RCC 7860 (cell line): ENCODE measurements at places on chromosomes 4 and X.
A peak's percentile ranks its signal among the peaks of the same experiment; 100 is the strongest.

- DNase-seq = peak; percentile 13
These were observed 88.1 kb downstream of the CAMK2D start for GRCh38 chr4:113673450-113673849.

DNA sequence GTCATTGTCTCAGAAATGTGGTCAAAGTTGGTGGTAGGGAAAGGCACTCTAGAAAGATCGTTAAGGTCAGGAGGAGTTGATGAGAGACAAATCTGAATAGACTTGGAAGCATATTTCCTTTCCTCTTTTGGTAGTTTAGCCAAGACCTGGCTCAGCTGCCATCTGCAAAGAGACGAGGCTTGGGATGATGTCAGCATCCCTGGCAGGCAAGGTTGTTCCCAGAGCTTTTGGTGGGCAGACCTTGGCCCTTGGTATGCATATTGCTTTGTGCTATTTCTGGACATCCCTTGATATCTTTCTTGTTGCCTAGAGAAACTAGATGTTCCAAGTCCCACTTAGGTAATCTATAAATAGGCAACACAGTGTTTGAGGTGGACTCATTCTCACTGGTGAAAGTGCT, 82.4 kb upstream of the NAF1 start:
- DNase-seq = no peak

DNA sequence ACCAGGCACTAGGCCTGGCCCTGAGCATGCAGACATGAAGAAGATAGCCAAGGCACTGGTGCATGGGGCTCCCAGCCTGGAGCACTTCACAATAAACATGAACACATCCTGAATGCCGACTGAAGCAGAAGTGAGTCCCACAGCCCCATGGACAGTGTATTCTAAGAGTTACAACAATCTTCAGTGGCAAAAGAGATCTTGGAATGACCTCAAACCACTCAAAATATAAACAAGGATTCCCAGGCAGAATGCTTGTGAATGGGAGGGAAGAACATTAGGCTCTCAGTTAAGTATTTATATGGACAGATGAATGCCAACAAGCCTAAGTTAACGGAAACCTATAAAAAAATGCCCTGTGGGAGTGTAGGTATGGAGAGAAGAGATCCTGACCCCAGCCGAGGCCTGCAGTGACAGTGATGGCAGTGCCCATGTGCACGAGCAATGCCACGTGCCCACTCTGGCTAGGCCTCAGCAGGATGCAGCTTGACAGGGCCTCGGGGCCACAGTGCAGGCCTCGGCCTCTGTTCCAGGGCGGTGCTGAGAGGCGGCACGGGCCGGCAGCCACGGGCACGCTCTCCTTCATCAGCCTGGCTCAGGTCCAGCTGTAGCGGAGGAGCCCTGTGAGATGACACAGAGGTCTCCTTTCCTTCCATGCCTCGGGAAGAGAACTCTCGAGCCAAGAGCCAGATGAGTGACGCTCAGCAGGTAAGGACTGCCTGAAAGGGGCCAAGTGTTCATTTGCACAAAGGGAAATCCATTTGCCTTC, 49.2 kb downstream of the IRF2 start:
- no peak for DNase-seq

- DNase-seq = no peak
These were observed 240.5 kb downstream of the GRIA3 start for GRCh38 chrX:123424546-123424945.

- DNase-seq = no peak
These were observed 101.9 kb downstream of the MAML3 start for GRCh38 chr4:140052050-140052449.

DNA sequence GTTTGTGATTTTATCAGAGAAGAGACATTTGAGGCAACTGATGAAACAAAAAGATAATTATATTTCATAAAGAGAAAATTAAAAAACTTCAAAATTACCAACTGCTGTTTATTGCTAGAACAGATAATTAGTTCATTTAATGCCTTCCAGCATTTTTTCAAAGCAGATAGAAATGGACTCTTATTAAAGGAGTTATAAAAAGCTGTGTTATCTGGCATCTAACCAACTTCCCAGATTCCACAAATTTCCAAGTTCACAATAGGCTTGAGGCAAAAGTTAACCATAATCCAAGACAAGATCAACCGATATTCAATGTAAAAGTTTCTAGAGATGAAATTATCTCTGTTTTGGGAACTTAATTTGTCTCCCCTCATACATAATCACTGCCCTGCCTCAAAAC, 152.4 kb downstream of the TSPAN5 start:
- no peak for DNase-seq

- no peak for DNase-seq
These were observed 186.6 kb downstream of the TMEM47 start for GRCh38 chrX:34470507-34470906.

DNA sequence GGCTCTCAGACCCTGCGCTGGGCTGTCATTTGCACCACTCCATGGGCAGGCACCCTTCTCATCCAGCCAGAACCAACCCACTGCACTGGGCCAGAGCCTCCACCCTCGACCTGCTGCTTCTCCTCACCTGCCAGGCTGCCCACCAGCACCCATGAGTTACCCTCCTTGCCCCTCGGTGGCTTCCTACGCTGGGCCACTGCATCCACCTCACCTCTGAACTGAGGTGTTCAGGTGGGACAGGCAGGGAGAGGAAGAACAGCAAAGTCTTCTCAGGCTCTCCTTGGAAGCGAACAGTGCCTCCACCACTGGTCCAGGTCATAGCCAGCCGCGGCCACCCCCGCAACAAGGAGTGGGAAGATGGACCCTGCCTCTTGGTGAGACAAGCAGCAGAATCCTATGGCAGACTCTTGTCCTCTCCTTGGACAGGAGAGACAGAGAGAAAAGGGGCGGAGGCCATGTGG, 32.4 kb upstream of the HMX1 start:
- DNase-seq = no peak

- peak; percentile 35 for DNase-seq
These were observed 102.0 kb downstream of the CBR4 start for GRCh38 chr4:168908093-168908492.

GRCh38 chrX:27626066-27626465, 35.9 kb downstream of the DCAF8L2 start:
- no peak for DNase-seq

DNA sequence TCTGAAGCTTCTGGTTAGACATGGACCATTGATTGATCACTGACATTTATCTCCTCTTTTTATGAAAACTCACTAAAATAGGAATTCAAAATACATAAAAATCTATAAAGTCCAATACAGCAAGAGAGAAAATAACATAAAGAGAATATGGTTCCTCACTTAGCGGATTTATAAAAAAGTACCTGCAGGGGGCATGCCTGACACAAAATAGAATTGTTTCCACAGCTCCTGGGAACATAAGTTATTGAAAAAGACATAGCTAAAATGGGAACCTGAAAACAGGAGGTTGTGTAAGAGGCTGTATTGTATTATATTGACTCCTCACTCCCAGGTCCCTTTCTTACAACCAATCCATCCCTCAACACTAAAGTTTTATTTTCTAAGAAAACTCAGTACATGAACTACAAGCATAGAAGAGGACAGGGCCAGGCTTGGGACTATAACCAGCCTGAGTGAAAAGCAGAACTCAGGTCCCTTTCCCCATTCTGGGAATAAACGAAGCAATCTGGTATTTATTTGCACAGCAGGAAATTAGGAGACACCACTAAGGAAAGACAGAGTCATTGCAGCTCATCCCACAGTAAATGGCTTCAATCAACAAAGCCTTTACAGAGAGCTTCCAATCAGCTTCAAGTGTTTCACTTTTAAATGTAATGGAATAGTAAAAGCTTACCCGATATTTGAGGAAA, 121.1 kb upstream of the NDST4 start:
- peak; percentile 4 for DNase-seq

- no peak for DNase-seq
These were observed 453.3 kb upstream of the INTU start for GRCh38 chr4:127179256-127180087.

DNA sequence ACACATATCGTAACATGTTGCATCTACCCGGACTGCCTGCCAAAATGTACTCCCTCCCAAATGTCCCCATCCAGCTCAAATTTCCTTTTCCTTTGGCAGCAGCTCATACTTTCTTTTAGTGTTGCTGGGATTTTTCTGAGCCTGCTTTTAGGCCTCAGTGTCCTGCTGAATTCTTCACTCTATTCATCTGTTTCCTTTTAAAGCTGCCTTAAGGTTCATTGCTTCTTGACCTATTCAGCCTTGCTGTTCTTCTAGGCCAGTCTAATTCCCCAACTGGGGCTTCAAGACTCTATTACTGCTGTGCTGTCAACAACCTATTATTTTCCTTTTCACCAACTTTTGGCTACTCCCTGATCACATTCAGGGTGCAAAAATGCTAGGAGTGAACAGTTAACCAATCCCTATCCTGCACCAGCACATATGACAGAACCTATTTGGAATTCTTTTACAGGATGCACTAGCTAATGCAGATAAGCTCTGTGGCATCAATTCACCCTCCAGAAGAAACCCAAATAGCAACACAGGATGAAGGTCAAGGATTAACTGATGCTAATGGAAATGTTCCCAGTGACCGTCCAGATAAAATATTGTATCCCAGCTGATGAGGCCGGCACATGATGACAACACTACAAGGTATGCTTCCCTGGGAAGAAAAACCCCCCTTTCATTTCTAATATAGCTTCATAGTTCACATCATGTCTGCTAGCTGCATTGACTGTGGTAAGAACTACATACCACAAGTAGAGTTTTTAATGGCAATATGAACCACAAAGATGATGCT, 114.7 kb upstream of the TTC29 start:
- no peak for DNase-seq

DNA sequence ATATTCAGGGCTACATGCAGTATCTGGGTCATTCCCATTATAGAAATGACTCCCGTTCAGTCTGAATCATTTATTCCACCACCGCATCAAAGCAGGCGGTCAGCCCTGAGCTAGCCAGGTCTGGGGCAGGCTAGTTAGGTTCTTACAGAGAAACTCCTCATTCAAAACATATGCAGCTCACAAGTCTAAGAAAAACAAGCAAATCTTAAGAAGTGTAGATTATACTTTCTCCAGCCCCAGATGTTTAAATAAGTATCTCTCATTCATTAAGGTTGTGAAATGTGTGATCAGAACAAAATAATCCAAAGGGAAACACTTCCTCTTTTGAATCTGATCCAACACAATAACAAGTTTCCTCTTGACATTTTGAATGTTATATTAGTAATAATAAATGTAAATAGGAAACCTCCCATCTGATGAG, 441.9 kb downstream of the INPP4B start:
- no peak for DNase-seq

GRCh38 chrX:154484255-154485149, 1.9 kb downstream of the UBL4A start:
- no peak for DNase-seq

GRCh38 chrX:108833993-108834392, 97.6 kb upstream of the IRS4 start:
- no peak for DNase-seq

GRCh38 chrX:124860736-124861135, 458.9 kb upstream of the TEX13C start:
- DNase-seq = no peak

DNA sequence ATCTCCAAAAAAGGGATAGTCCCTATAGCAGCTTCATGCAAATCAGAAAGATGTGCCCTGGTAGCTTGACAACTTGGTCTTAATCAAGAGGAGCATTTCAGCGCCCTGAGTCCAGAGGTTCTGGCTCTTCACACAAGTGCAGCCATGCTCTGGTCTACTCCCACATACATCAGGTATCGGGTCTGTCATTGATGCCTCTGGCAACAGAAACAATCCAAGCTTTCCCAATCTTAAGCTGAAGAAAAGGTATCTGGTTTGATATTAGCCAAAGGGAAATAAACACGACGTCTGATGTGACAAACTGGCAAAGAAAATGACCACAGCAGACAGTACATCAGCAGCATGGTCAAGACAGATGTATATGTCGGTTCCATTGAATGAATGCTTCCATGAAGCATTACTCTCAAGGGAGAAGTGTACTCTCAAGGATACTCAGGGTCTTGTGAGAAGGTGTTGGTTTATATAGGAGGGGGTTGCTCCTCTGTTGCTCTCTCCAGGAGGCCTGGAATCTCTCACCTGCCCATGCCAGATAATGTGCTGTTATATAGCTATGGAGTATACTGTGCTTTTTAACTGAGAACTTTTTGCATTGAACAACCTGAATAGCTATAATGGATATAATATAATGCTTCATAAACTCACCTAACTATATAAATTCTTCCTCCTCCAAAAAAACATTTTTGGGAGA, 879.6 kb upstream of the PCDH10 start:
- DNase-seq = no peak

DNA sequence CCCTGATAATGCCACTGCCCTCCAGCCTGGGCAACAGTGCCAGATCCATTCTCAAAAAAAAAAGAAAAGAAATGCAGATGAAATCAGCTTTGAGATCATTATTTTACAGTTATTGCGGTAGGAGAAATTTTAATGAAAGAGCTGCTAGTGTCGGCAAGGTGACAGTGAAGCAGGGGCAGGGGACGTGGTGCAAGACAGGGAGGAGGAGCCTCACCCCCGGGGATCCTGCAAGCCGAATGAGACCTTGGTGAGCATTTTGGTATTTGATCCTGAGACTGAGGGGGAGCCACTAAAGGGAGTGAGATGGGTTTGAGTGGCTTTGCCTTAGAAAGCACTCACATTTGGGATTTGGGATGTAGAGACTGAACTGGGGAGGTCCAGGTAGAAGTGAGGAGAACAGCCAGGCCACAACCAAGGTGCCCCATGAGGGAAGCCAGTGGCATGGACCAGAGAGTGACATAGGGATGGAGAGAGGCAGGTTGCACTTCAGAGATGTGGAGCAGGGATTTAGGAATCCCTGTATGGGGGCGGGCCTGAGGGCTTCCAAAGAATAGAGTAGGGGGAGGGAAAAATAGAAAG, 23.6 kb downstream of the RBM10 start:
- no peak for DNase-seq

GRCh38 chrX:13092455-13092941, 48.1 kb upstream of the FAM9C start:
- no peak for DNase-seq

GRCh38 chrX:10633722-10634121, 13.3 kb upstream of the MID1 start:
- DNase-seq = peak; percentile 88

GRCh38 chr4:44462259-44462658, 13.7 kb upstream of the KCTD8 start:
- DNase-seq = no peak

DNA sequence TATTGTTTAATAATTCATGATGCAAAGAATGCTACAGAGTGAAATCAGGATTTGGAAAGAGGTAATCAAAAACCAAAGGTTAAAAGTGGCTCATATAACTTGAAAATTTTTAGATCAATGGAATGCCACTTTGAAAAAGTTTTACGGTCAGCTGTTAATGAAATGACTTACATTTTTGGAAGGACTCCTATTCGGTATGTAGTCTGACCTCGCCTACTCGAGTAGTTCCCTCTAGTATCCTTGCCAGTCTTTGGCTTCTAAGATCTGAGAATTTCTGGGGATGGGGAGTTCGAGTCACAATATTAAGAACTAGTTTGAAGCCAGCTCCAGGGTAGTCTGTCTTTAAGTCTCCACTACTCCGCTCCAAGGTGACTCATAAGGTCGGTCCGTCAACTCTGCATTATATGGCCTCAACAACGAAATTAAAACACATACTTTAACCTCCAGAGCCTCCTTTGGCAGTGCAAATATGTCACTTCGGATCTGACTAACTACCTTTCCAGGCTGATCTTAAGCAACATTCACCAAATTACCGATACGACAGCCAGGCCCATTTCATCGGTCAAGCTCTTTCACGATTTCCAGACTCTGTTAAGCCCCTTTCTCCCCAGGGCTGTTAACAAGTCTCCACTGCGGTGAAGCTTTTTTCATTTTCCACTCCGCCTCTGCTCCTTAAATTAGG, 733 bp upstream of the NAA15 start:
- DNase-seq = peak; percentile 47

GRCh38 chrX:104567506-104567905, 1.5 kb downstream of the IL1RAPL2 start:
- no peak for DNase-seq

GRCh38 chr4:26807330-26807729, 53.3 kb upstream of the STIM2 start:
- DNase-seq = no peak
